ENCODE measurements at places on chromosomes 1 and 21.

GRCh38 chr1:62962901-62963776 lies 179.2 kb downstream of the ATG4C start:
- DNase-seq: no peak

GRCh38 chr1:211811848-211812247 lies 18.7 kb downstream of the LPGAT1 start:
- DNase-seq: no peak

GRCh38 chr1:241202401-241202800 lies 154.6 kb downstream of the RGS7 start:
- no peak for DNase-seq

GRCh38 chr1:105608713-105609112 lies 1447.8 kb upstream of the PRMT6 start:
- DNase-seq: no peak

- DNase-seq: no peak
Measured at GRCh38 chr1:6148497-6149241, 31.5 kb downstream of the CHD5 start.

- DNase-seq: no peak
Measured at GRCh38 chr1:244964112-244964971, 100.0 kb upstream of the HNRNPU start.

DNA sequence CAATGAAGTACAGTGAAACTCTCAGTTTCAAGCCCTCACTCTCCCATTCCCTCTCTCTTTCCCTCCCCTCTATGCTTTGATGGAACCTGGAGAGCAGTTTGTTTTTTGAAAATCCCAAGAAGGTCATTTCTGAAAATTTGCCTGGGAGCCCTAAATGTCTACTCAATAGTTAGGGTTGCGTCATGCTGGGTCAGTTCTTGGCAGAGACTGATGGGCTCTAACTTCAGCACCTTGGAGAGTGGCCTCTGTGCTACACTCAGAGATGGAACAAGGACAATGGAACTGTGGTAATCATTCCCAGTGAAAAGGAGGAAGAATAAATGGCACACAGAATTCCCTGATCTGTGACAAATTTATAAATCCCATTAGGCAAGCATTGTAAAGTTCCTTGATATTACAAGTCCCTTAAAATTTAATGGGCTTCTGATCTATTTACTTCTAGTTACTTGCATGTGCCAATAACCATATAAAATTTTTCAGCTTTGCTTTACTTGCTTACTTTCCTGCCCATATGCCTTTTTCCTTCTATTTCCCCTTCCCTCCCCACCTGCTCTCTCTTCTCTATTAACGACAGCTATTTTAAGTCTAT lies 182.9 kb upstream of the KCND3 start:
- DNase-seq: peak; percentile 2

DNA sequence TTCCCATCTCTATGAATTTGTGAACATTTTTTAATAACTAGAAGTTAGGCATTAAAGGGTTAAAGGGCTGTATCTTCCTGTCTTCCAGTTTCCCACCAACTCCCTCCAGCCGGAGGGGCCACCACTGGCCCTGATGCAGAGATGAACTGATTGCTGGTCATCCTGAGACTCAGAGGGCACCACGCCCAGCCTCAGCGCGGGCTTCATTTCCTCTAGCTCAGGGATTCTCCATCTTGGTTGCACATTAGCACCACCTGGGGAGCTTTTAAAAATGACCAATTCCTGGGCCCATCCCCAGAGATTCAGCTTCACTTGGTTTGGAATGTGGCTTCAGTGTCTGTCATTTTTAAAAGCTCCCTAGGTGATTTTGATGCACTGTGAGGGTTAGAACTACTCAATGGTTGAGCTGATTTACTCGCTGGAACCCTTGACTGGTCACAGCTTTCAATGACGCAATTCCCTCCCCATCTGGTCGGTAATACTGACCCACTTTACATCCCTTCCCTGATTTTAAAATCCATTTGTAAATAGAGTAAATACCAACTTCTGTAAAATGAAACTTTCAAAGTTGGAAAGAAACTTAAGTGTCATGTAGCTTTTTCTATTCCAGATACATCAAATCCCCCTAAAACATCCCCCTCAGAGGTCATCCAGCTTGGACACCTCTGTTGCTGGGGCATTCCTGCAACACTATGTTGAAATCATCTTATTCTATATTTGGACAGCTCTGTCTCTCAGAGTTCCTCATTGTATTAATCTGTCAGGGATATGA lies 5.1 kb downstream of the NAV1 start:
- no peak for DNase-seq

- no peak for DNase-seq
Measured at GRCh38 chr1:214514819-214515383, 36.5 kb downstream of the PTPN14 start.

DNA sequence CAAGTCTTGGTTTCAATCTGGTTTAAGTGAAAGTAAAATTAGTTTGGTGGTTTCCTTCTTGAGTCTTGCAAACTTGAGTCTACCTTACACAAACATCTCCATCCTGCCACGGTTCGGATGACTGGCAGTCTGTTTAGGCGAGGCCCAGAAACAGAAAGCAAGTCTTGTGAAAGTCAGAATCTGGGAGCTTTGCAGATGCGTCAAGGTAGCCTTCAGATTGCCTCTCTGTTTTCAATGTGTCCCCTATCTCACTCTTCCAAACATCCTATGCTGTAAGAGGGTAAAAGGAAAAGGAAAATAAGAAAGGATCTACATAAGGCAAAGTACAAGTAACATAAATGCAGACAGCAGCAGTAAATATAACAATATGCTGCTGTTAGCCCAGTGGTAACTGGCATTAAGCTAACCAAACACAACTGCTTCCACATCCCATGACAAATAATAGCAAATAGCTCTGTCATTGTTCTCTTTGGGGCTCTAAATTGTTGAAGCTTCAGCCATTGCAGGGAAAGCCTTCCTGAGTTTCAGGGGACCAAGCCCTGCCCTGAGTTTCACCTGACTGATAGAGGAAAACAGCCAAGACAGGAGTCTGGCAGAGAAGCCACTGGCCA lies 26.2 kb upstream of the C1orf105 start:
- DNase-seq: no peak

GRCh38 chr21:27495836-27496235 lies 528.9 kb upstream of the ADAMTS5 start:
- no peak for DNase-seq

DNA sequence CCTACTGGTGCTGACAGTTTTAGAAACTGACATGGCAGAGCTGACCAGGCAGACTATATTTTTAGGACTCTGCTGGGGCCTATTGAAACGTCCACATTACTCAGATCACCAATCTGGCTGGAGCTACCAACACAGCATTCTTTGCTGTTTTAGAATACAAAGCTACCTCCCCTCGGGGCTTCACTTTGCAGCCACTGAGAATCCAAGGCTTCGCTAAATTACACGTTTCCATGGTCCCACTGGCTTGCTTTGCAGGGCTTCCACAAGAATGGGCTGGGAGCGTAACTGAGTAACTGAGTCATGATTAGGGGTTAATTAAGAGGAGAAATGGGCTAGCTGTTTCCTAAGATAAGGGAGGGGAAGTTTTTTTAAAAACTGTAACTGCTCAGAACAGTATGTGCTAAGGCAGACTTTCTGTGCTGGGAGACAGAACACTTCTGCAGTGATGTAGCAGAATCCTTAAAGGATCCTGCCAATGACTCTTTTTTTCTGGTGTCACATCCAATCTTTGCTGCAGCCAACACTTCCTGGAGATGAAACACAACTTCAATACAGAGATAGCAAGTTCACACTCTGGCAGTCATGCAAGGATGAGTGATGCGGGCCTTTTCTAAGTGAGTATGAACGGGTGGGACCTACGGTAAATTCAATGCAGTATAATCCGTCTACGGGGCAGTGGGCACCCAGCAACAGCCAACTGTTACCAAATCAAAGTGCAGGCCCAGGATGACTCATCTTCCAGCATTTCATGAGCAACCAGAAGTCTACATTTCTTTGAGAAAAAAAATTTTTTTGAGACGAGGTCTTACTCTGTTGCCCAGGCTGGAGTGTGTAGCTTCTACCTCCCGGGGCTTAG lies 21.5 kb downstream of the NDUFS5 start:
- DNase-seq: peak; percentile 70

DNA sequence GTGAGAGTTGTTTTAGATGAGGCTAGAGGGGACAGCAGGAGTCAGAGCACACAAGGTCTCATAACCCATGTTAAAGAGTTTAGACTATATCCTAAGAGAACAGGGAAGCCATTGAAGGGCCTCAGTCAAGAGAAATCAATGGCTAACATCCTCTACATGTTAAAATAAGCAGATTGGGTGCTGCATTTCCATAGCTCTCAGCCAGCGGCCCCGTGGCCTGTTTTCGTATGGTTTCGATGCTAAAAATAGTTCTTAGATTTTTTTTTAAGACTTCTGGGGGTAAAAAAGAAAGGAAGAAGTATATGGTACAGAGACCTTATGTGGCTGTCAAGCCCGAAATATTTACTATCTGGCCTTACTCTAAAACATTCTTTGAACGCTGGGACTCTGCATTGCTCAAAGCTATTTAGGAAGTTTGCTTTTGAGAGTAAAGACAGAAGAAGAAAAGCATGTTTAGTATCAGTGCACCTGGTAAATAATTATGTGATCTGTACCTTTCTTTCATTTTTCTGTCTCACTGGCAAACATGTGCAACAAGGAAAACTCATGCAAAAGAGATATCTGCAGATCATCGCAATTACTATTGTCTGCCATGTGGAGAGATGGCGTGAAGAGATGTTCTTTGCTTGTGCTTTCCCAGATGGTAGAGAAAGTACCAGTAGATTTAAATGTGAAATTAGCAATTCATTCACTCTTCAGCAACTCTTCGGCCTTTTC lies 8.4 kb downstream of the PDIK1L start:
- DNase-seq: no peak

Data from glomerular endothelial cell (primary cell).